Esophagus squamous epithelium (tissue), 5 donors: ENCODE measurements at places on chromosomes 7 and 10.

GRCh38 chr10:76021398-76021797, 590.0 kb downstream of the LRMDA start:
- no peak for DNase-seq

DNA sequence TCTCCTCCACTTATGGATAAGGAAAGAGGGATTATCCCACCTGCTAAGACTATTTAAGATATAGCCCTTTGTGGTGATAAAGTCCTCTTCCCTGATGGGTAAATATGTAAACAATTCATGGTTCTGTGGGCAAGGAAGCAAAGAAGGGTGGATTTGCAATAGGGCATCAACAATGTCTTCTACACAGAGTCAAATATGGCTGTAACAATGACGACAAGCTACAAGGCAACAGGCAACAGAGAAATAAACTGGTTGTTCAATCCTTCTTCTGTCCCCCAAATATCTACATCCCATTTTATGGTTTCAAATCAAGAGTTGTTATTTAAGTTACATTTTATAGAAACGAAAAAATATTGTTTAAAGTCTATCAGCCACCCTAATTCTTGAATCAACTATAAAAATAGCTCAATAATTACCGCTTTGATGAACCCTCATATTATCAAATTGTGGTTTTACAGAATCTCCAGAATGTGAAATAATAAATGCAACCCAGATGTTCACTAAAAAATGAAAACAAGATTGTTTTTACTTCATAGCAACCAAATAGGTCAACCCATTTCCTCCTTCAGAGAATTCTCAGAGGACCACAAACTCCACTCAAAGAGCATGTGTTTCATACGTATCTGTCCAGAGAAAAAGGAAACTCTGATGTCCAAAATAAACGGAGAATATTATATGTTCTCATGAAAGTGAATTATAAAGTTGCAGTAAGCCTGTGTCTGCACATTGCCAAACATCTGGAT, 13.8 kb downstream of the CYTH3 start:
- no peak for DNase-seq

- no peak for DNase-seq
These were observed 222.0 kb downstream of the LRRN3 start for GRCh38 chr7:111312966-111313365.

- no peak for DNase-seq
These were observed 248.7 kb downstream of the TSPAN12 start for GRCh38 chr7:120609136-120609753.

DNA sequence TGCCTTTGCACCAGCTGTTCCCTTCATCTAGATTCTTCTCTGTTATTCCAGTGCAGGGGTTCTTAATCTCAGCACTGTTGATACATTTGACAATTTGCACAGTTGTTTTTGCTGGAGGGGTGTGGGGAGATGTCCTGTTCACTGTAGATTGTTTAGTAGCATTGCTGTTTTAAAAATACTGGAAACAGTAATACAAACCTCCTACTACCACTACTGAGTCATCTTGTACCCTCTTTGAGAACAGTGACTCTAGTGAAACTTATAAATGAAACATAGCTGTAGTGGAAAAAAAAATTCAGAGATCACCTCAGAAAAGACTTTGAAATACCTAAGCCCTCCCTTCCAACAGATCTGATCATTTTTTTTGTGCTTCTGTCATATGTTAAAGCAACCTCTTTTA, 154.8 kb upstream of the TMEM196 start:
- no peak for DNase-seq

DNA sequence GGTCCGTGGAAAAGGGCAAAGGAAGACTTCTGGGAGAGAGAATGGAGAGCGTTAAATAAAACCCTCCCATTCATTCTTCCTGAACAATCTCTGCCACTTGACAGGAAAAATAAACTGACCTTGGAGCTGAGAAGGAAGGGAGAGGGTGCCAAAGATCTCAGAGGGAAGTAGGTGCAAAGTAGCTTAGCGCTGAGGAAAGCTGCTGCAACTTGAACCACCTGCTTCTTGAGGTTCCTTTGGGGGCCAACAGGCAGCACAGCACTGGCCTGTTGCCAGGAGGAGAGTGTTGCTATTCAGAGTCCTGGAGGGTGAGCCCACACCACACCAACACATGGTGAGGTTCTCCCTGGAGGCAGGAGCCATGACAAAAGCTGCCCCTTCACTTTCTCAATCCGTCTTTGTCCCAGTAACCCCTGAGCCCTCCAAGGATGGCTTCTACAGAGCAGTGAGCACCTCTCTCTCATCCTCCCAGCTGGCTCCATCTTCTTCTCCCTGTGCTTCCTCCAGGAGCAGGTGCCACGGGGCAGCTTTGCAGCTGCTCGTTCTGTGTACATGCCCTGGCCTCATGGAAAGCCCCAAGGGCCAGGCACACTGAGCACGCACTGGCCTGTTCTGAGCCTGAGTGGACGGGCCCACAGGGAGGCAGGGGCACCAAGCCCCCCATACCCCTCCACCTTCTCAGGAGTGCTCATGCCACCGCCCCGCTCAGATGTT, 101.3 kb downstream of the STRA8 start:
- no peak for DNase-seq

- DNase-seq = no peak
These were observed 25.0 kb downstream of the ESYT2 start for GRCh38 chr7:158804335-158804734.

DNA sequence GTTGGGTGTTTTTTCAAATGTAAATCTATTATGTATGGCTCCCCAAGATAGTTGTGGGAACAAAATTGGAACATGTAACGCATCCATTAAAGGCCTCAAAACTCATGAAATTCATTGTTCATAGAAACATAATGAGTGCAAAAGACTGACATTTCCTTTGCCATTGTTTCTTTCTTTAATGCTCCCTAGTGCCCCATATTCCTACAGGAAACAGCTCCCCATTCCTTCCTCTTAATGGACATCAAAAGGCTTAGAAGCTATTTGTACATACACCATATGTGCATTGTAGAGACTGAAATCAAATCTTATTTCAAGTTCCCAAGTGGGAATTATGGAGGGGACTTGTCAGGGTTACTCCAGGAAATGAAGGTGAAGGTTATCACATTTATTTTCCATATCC, 139.1 kb downstream of the AHR start:
- DNase-seq = no peak

DNA sequence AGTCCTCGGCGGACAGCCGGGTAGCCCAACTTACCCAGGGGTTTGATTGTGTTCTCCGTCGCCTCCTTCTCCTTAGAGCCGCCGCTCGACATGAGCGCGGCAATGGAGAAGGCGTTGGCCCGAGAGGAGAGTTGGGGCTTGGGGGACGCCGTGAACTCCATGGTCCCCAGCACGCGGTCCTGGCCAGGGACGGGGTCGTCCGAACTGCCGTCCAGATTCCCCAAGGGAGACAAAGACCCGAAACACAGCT, 515 bp downstream of the TBX20 start:
- no peak for DNase-seq

DNA sequence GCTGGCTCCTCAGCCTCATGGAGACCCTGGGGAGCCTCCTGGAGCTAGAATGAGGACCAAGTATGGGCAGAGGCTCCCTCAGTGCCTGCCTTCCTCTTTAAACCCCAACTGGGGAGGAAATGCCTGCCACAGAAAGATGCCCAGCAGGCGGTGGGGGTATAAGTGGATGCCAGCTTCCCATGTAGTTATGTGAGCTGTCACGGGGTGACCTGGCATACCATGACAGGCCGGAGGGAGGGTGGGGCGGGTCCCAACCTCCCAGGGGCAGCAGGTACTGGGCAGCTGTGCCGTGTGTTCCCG, 35.0 kb downstream of the COL13A1 start:
- no peak for DNase-seq

DNA sequence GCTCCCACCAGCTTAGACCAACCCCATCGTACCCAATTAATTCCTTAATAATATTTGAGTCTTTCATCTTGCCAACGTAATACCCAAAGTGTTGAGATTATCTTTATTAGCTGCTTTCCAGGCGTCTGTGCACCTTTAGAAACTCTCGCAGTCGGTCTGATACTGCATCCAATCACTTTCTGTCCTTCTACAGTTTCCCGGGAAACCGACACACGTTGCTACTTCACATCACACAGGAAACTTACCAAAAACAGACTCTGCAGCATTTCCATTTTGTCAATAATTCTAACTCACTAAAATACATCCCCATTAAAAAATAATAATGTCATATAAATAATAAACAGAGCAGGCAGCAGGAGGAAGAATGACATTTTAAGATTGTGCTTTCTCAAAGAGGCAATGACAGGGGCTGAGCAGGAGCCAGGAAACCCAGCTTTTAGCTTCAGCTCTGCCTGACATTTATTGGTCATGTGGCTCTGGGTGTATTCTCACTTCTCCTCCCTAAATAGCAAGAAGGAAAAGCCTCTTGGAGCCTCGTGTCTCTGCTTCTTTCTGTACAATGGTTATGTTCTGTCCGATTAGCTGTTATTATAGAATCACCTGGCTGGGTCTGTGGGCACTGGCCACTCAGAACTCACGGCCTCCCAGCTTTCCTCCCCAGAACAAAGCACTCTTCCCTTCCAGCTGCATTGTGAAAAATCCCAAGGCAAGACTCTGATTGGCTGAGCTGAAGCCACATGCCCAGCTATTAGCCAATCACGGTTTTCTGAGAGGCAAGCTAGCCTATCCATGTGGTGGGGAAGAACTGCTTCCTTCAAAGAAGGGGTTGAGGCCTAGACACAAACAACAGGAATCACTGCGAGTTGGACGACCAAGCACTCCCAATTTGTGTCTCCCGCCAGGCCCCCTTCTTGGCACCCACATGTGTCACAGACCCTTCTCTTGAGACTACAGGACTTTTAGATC, 424.7 kb upstream of the FOXK1 start:
- no peak for DNase-seq
